ENCODE measurements at places on chromosomes 7 and 10.

DNA sequence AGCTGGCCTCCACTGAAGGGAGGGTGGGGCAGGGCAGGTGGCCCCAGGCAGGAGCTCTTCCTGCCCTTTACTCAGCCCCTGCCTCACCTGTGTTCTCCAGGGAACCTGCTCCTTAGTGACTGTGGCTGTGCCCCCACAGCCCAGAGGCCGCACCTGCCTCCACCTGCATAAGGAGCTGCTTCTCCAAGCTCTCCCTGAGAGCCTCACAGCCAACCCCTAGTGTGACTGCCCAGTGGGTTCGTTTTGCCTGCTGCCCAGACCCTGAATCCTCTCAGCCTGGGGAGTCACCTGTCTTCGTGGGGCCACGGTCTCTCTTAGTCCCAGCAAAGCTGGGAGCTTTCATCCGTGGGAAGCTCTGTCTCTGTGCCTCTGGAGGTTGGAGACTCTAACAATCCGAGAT lies 94.4 kb downstream of the GLRX3 start:
- DNase-seq = no peak

DNA sequence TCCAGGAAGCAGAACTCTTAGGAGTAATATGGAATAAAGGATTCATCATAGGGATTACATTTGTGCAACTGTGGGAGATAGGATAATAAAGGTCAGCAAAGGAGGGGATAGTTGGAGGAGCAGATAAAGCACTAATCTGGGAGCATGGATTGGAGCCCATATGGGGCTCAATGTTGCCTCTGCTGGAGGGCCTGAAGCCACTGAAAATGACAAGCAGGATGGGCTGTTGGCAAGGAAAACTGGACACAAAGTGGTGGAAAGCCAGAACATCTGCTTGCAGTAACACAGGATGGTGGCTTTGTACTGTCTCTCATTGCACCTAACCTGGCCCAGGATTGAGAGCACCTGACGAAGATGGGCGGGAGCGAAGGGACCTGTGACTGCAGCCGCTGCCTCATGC lies 15.0 kb upstream of the COMMD3 start:
- no peak for DNase-seq

DNA sequence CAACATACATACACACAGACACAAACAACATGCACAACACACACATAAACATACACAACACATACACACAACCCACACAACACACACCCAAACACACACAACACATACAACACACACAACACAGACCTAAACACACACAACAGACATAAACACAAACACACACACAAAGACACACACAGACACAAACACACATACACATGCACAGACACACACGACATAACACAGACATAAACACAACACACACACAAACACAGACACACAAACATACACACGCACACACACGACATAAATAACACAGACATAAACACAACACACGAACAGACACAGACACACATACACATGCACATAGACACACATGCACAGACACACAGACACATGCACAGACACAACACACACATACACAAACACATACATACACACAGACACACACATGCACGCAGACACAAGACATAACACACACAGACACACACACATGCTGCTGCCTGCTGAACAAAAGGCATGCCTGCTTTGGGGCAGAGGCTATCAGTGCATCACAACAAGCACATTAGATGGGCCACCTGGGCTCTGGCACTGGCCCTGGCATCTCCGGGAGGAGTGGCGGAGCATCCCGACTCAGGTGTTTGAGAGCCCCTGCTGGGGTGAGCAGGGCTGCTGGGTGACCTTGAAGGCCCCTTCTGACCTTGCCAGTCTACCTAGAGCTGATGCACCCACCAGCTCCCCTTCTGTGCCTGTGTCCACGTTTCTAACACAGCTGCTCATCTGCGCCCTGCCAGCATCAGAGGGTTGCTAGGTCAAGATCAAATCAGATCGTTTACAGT lies 5.3 kb downstream of the LRCH4 start:
- DNase-seq = no peak

DNA sequence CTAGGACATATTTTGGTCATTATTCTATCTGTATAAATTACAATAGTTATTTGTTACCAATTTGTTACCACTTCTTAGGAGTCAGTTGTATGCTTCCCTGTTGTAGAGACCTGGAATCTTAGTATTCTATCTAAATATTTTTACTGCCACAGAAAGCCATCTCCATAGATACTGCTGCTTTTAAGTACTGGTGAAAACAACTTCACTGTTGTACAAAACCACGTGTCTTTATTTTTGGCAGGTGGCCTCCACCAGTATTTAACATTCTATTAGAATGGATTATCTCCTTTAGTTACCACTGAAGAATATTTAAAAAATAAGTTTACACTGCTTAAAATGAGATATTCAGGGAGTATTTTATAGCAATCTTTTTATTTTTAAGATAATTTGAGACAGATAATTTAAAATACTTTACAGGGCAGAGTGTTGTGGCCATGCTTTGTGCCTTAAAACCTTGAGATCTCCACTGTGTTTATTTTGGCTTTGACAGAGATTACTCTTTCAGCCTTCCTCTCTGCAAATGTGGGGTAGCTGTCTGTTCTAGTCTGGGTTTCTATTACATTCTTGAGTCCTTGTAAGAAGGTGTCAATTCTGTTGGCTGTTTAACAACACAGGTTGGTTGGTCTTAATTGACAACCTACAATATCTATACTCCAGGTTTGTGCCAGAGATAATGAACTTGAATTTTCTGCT lies 185.6 kb downstream of the LRRC4 start:
- DNase-seq = no peak

GRCh38 chr7:3951316-3952055 lies 650.4 kb downstream of the SDK1 start:
- DNase-seq = no peak

DNA sequence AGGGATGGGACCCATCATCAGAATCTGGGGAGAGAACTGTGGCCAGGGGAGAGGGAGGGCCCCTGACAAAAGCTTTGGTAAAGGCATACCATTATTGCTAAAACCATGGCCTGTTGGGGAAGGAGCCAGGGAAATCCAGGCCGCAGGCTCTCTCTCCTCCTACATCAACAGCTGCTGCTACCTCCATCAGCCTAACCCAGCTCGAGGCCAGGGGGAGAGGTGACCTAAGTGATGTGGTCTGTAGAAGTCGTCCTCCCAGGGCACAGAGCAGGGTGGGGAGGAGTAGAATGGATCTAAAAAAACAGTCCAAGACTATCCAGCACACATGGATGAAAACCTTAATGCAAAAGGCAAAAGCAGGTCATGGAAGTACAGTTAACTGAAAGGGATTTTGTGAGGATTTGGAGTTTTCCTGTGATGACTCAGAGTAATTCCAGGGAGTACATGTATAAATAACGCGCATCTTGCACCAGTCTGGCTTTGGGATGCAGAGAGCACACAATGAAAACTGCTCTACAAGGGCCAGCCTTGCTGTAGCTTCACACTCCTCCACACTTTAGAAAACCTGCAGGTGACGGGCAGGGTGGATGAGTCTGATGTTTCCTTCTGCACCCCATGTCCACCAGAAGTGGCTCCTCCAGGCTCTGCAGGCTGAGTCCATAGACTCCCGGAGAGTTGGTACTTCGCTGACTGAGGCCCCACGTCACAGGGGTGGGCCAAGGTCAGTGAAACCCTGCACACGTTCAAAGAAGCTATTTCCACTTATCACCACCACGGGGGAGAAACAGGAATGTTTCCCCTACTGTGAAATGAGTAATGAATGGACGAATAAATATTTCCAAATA lies 38.5 kb upstream of the MSMB start:
- no peak for DNase-seq

- DNase-seq = no peak
Measured at GRCh38 chr7:157628456-157628855, 291.7 kb downstream of the DNAJB6 start.

DNA sequence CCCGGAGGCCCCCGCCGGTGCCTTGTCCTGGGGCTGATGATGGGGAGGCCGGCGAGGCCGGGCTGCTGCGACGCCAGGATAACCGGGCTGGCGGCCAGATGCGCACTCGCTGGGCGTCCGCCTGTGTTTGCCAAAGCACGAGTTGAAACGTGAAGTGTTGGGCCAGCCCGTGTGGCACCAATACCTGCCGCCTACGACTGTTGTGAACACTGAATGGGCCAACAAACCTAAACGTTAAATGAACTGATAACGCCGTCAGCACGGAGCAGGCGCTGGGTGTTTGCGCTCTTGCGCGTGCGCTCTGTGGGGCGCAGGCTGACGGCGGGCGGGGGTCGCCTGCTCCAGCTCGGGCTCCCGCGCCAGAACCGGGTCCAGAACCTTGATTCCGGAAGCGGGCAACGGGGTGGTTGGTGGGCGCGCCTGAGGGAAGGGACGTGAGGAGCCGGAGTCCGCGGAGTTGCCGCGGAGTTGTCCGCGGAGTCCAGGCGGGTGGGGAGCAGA lies 658 bp downstream of the CYP2E1 start:
- DNase-seq = no peak

GRCh38 chr7:158302274-158303070 lies 285.2 kb downstream of the PTPRN2 start:
- no peak for DNase-seq

DNA sequence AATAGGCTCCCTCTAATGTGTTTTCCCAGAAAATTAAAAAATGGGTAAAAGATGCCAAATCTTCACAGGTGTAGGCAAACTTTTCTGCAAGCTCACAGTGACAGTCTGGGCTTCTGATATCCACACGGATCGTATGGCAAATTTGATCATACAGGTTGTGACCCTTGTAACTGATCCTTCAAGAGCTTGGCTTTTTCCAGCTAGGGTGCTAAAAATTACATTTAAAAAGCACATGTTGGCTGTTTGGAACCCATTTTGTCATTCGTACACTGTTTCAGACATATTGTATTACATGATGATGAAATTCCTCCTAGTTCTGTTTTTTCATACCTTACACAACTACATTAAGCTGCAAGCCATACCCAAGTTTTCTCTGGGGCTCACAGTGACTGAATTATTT lies 138.7 kb downstream of the GFRA1 start:
- DNase-seq = no peak

DNA sequence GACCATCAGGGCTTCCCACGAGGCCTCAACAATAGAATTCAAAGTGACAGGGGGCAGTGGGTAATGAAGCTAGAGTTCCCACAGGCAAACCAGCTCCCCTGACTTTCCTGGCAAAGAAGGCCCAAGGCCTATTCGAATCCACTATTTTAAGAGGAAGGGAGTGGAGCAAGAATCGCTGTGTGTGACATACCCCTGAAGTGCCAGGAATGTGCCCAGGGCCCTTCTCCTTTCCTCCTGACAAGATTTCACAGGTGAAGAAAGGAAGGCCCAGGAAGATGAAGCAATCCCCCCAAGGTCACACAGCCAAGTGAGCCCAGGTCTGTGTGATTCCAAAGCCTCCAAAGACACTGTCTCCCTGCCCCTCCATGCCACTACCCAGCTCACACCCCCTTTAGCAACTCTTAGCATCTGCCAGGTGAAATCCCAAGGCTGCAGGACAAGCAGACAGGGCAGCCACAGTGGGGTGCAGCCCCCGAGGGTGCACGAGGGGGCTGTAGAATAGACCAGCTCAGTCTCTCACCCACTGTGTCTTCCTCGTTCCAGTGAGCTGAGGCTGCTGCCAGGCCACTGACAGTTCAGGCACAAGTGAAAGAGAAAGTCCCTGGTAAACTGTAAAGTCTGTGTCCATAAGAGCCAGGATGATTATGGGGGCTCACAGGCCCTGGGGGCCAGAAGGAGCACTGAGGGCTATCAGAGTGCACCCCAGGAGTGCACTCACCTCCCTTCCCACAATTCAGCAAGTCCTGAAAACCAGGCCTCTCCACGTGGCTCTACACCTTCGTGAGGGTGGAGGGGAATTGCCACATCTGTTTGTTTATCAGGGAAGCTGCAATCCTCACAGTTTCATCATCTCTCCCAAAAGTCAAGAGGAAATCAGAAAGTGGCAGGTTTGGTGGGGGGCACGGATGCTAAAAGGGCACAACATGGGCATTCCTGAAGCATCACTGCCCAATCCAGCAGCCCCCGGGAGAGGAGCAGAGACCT lies 70.8 kb upstream of the ZMIZ1 start:
- no peak for DNase-seq

- DNase-seq = no peak
Measured at GRCh38 chr7:75642810-75643486, 95.8 kb downstream of the HIP1 start.

DNA sequence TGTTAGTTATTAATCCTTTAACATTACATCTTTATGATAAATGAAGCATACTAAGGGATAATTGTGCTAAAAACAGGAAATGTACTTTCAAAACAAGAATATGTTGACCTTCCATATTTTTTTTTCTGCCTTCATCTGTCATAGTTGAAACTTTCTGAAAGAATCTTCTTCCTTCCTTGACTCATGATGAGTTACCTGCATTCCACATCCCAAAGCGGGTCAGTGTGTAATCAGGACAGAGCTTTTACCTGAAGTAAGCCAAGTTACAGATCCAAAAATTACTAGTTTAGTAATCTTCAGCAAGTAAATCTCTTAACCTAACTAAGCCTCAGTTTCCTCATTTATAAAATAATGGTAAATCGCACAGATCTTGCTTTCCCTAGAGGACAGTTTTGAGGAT lies 13.4 kb upstream of the ARL4A start:
- no peak for DNase-seq

All from omental fat pad (tissue), 4 donors.